ENCODE measurements at places on chromosomes 11 and 22.

DNA sequence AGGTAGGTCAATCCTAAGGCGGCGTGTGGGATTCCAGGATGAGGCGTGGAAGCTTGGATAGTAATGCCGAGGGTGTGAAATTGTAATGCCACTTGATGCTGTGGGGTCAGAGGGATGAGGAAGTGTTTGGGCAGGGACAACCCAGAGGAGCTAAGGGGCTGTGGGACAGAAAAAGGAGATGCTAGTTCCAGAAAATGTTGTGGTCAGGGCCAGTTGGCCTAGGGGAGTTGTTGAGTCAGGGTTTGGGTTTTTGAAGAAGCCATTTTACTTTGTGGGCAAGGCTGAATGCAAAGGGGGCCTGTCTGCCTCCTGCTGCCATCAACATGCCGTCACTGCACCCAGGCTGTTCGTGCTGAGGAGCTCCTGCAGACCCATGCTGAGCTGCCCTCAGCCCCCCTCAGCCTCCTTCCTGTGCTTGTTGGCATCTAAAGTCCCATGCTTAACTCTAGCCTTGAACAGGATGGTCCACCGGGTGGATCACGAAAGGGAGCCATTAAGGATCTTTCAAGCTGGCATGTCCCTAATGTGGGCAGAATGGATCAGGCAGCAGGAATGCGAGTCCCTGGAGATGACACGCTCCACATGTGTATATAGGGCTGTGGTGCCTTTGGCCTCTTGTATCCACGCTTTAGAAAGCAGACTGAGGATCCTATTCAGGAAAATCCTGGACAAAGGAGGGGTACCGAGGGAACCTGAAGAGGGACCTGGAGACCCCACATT lies 2.1 kb downstream of the C11orf16 start:
- no peak for DNase-seq

DNA sequence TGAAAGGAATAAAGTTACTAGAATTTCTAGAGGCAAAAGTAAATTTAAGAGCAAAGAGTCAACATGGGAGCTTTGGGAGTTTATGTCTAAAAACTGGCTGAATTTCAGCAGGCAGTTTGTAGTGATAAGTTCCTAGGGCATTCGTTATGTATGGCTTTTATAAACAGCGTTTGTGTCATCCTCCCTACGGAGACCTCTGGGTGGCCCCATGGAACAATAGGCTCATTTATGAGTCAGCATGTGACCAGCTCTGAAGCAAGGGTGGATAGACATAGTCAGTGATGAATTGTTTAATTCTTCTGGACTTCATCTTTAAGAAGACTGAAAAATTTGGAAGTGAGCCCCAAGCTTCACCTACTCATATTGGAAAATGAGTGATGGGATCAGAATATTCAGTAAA lies 37.1 kb downstream of the SVIP start:
- DNase-seq: no peak

- DNase-seq: no peak
Measured at GRCh38 chr11:100105982-100106358, 581.1 kb upstream of the ARHGAP42 start.

- no peak for DNase-seq
Measured at GRCh38 chr11:10658621-10659338, 34.8 kb downstream of the IRAG1 start.

DNA sequence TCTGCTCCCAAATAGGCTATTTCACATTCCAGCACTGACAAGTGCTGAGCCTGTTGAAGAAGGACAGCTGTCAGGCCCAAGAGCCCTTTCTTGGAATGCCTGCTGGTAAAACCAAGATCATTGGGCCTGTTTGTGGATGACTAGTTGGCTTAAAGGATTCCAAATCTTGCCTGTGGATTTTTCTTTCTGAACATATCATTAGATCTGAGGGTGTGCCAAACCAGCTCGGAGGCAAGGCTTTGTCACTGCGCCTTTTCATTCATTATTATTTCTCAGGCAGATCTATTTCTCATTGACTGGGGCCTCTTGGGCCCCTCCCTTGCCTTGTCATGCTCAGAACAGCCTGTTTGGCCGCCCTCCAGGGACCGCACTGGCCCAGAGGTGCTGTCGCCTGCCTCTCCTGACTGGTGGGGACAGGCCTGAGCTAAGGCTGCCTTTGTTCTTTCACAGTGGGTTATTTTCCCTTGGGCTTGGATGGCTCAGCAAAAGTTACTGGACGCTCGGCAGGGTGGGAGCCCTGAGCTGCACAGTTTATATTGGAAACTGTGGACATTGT lies 222.7 kb upstream of the SESN3 start:
- no peak for DNase-seq

GRCh38 chr11:3955299-3955665 lies 99.8 kb downstream of the STIM1 start:
- no peak for DNase-seq

GRCh38 chr11:60994541-60995080 lies 23.1 kb downstream of the CD6 start:
- DNase-seq: no peak

GRCh38 chr11:11973361-11973800 lies 35.0 kb downstream of the DKK3 start:
- DNase-seq: no peak

GRCh38 chr11:40061221-40061620 lies 1398.2 kb downstream of the LRRC4C start:
- no peak for DNase-seq

DNA sequence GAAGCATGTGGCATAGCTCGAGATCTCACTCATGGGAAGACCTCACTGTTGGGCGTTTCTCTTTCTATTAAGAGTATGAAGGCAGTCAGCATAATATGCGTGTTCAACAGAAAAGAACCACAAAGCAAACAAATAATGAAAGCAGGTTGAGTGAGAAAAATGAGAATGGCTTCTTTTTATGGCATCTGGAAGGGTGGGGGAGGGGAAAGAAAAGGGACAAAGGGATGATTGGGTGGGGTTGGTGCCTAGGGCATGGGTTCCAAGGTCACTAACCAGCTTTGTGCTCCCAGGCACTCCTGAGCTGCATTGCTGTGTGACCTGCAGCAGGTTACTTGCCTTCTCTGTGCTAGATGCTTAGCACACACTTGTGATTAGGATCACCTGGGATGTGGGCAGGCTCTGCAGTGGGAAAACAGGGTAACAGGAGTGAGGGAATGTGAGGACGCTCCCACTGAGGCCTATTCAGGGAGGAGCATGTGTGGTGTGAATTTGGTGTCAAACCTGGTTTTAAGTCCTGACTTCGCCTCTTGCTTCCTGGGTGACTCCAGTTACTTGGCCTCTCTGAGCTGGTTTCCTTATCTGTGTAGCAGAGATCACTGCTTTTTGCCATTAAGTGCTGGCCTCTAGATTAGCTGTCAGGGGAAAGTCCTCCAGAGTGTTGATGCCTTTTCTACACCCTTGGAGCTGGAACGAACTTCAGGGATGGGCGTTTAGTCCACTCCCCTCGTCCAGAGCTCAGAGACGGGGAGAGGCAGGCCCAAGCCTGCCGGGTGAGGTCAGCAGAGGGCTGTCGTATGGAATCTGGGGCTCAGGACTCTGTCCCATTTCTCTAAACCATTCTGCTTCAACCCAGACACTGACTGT lies 74.8 kb downstream of the KIAA1671 start:
- DNase-seq: no peak

- DNase-seq: no peak
Measured at GRCh38 chr11:130769782-130770535, 146.3 kb downstream of the SNX19 start.

DNA sequence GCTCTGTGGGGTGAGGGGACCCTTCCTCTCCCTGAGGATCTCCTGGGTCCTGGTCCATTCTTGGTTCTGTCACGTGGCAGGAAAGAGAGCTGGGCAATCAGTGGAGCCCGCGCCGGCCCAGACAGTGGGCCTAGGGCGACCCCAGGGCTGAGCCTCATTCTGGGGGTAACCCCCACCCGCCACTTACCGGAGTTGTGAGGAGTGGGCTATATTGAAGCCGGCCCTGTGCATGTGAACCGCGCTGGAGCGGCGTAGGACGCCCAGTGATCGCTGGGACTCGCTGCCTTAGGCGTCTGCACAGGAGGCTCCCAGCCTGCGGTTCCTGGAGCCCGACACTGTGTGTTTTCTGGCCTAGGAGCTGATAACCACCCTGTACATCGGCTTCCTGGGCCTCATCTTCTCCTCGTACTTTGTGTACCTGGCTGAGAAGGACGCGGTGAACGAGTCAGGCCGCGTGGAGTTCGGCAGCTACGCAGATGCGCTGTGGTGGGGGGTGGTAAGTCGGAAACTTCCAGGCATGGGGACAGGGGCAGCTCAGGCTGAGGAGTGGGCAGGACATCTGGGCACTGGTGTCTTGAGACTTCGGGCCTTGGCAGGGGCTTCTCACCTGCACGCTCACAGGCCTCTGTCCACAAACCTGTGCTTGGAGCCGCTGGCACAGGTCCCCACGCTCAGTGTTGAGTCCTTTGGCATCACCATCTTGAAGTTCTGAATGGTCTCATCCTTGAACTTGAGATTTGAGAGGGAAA lies 127.1 kb downstream of the KCNQ1OT1 start:
- no peak for DNase-seq

DNA sequence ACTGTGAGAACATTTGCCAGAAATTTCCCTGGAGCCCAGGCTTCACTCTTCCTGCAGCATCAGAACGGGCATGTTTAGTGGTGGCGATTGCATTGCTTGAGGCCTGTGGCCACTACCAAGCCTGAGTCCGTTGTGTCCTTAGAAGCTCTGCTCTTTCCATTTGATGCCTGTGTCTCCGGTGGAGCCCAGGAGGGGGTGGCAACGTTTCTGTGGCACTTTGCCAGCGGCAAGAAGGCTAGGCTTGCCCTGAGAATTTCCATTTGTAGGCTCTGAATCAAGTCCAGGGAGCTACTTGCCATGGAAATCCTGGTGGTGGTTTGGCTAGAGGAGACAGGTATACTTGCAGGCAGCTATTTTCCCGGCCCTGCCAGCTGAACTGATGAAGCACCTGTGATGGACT lies 47.1 kb downstream of the ADAMTS8 start:
- no peak for DNase-seq

- DNase-seq: no peak
Measured at GRCh38 chr11:10925149-10925926, 67.5 kb upstream of the ZBED5 start.

DNA sequence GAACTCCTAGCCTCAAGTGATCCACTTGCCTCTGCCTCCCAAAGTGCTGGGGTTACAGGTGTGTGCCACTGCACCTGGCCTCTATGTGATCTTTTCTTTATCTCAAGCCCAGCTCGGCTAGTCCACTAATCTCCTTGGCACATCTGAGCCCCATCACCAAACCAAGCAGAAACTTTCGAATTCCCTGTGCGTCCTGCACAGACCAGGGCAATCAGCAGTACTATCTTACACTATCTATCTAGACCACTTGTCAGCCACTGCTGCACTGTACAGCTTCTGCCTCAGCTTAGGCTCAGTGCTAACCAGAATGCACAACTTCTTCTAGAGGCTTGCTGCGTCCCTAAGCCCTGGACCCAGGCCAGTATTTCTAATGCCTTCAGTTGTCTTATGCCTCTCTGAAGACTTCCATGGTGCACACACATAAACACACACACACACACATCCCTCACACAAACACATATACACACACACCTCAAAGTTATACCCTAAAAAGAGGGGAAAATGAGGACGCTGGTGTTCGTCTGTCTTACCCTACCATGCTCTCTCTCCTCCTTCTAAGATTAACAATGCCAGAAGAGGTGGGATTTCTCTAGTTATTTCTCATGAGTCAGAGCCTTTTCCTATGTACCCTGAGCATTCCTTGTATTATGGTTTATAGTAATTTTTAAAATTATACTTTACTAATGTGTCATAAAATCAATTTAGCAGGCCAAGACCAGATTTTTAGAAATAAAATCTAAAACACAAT lies 59.3 kb upstream of the FAM181B start:
- no peak for DNase-seq

DNA sequence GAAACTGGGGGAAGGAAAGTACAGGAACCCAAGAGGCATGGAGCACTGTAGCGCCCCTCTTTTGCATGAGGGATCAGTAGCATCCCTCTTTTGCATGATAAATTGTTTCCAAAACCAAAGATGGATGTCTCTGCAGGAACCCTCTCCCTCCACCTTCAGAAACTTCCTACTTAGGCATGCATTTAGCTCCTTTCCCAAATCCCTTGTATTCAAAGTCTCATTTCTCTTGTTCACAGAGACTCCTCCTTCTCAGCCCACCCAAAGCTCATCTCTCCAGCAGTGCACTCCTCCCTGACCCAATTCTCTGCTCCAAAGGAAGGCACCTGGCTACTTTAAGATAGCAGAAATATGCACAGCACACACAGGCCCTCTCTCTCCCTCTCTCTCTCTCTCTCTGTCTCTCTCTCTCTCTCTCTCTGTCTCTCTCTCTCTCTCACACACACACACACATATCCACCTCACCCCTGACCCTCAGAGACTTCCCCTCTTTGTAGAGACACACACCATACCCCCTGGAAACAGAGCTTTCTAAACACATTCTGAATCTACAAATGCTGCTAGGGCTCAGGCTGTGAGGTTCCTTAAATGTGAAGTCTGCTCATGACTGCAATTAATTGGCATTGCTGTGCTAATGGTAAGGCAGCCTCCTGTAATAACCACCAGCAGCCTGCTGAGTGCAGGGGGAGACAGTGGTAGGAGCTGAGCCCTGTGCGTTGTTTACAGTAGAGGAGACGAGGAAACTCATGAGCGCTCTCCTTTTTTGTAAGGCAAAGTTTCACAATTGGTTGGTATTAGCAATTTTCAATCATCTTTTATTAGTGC lies 519.6 kb downstream of the NTM start:
- no peak for DNase-seq

DNA sequence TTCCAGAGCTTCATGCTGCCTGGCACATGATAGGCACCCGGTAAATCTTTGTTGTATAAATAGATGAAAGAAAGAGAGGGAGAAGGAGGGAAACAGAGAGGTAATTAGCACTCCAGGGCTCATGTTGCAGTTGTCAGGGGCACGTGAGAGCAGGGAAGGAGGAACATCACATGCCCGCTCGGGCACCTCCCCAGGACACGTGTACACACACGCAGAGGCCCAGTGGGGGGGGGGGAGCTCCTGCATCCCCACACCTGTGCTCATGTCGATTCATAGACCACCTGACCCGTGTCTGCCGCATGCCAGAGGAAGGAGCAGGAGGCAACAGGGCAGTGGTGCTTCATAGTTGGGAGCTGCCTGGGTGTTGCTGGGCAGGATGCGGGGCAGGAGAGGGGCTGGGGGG lies 37.1 kb upstream of the NNMT start:
- DNase-seq: no peak

DNA sequence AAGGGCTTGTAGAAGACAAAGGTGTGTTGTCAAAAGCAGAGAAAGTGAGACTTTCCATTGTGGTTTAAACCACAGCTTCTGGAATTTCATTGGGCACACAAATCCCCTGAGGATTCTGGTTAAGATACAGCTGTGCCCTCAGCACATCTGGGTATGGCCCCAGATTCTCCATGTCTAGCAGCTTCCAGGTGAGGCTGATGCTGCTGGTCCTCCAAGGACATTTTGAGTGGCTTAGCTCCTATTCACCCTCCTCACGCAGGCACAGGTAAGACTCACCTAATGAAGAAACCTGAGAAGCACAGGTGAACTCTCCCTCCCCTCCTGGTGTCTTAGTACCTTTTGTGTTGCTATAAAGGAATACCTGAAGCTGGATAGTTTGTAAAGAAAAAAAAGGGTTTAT lies 88.9 kb upstream of the IGLL5 start:
- no peak for DNase-seq

All from stimulated activated CD4-positive, alpha-beta T cell treated with anti-CD3 and anti-CD28 coated beads, Interleukin-15, amount 100 ng/mL, for 48 hours (primary cell).